ENCODE measurements at places on chromosomes 3 and 15. TPM values are rescaled to one million over a fixed set of nuclear protein-coding genes. Genes with fewer than 3 reads are reported as not detected.

The NSUN3 gene
- 6.0 TPM for total RNA-seq

The CELSR3 gene
- 5.9 TPM for total RNA-seq

The CAMK2N2 gene
- total RNA-seq, result not detected

The OR4F15 gene
- total RNA-seq, result not detected

- DNase-seq, result no peak
- H3K4me3 ChIP-seq, result no peak overlapping the region
- no peaks in the 10 kb centered on the region for H3K27me3 ChIP-seq
- H3K4me1 ChIP-seq, result peaks cover 4% of the 10 kb centered on the region
- no peak overlapping the region for H3K27ac ChIP-seq
These were observed 21.9 kb downstream of the ABTB1 start for GRCh38 chr3:127694467-127695215.

GRCh38 chr3:19471138-19471537 lies 322.8 kb downstream of the KCNH8 start:
- DNase-seq, result no peak
- H3K36me3 ChIP-seq, result no peaks in the 10 kb centered on the region
- H3K27ac ChIP-seq, result no peak overlapping the region
- H3K4me1 ChIP-seq, result no peaks in the 10 kb centered on the region
- H3K27me3 ChIP-seq, result no peaks in the 10 kb centered on the region

DNA sequence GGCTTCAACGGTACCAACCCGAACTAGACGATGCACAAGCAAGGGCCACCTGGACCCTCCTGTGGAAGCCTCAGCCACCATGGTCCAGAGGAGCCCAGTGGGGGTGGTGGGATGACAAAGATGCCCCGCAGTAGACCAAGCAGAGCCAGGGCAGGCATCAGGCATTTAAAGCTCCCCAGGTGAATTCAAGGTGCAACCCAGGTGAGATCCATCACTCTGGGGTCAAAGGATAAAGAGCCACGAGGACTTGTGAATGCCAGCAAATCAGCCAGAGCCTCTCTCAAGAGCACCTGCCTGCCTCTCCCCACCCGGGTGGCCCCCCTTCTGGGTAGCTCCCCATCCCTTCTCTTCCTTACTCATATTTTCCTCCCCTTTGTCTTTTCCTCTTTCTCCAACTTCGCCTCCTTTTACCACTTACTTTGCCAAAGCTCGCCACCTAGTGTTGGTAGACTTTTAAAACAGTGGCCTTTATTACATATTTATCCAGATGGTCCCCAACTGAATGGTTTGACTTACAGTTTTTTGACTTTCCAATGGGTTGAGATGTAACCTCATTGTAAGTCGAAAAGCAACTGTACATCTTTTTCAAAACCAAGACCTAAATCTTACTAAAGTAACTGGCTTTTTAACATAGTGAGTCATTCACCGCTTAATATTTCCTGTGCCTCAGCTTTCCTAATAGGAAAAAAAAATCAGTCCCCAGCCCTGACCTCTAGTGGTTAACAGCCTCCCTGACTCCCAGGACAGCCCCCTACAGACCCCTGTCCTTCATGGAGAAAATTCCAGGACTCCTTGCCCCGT lies 18.8 kb downstream of the PLA2G4F start:
- H3K27me3 ChIP-seq, result no peaks in the 10 kb centered on the region
- H3K4me3 ChIP-seq, result no peak overlapping the region
- no peaks in the 10 kb centered on the region for H3K4me1 ChIP-seq
- peak; percentile 67 for DNase-seq

- no peaks in the 10 kb centered on the region for H3K27me3 ChIP-seq
- H3K4me3 ChIP-seq, result no peak overlapping the region
- no peaks in the 10 kb centered on the region for H3K4me1 ChIP-seq
- H3K27ac ChIP-seq, result no peak overlapping the region
These were observed 7.7 kb upstream of the CX3CR1 start for GRCh38 chr3:39287216-39288164.

DNA sequence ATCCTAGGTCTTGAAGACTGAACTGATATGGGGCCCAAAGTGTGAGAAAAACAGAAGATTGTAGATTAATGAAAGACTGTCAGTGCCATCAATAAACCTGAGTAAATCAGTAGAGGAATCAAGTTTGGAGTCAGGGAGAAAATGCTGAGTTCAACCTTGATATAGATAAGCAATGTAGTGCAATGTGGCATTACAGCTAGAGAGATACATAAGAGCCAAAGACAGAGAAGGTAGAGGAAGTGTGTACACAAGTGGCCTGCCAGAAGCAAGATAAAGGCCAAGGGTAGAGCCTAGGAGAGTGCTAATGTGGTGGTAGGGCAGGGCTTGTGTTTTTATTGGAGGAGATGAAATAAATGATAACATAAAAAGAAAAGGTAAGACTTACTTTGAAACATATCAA lies 26.0 kb upstream of the EID1 start:
- H3K36me3 ChIP-seq, result no peaks in the 10 kb centered on the region
- H3K27ac ChIP-seq, result no peak overlapping the region
- H3K4me1 ChIP-seq, result no peaks in the 10 kb centered on the region
- no peak for DNase-seq

DNA sequence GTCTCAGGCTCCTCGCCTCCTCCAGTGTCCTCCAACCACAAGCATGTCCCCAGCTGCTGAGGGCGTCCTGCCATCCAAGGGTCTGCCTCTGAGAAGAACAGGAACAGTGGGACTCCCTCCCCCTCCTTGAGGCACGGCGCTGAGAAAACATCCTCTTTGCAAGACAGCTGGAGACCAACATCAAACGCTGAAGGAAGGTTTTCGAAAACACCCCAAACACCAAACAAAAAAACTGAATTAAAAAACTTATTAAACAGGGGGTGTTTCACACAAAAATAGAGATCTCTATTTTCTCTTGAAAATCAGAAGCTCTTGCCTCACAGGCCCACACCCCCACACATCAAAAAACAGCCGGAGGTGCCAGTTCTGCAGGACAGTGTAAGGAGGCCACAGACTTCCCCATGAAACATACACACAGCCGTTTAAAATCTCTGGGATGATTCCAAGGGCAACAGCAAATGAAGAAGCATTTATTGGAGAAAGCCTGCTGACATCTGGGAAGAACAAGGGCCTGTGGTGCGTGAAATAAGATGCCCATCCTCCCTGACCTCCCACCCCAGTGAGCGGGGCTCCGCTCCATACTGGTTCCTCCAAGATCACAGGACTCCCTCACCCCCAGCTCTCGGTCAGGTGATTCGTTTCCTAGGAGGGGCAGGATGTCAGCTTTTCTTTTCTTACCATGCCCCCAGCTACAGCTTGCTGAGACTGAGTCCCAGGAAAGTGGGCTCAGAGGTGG lies 71.3 kb downstream of the NUP210 start:
- H3K27ac ChIP-seq, result no peak overlapping the region
- peak; percentile 34 for DNase-seq
- peaks cover 12% of the 10 kb centered on the region for H3K4me1 ChIP-seq
- no peaks in the 10 kb centered on the region for H3K27me3 ChIP-seq
- no peak overlapping the region for H3K4me3 ChIP-seq

DNA sequence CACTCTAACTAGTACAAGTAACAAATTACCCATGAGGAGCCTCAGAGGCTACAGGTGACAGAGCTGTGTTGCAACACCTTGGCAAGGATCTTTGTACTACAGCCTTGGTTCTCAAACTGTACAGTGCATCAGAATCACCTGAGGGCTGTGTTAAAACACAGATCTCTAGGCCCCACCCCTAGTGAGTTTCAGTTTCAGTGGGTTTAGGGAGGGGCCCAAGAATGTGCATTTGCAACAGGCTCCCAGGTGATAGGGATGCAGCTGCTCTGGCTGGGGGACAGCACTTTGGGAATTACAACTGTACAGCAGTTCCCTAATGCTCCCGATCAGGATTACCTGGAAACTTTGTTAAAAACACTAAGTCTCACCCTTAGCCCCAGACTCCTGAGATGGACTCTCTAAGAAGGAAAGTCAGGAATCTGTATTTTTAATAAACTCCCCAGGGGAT lies 66.1 kb upstream of the NR2F2 start:
- peaks cover 17% of the 10 kb centered on the region for H3K4me1 ChIP-seq
- H3K4me3 ChIP-seq, result no peak overlapping the region
- peak overlapping the region; percentile 4 for H3K27ac ChIP-seq
- DNase-seq, result no peak
- H3K27me3 ChIP-seq, result no peaks in the 10 kb centered on the region

GRCh38 chr3:157285966-157286365 lies 126.0 kb upstream of the CCNL1 start:
- DNase-seq, result peak; percentile 25
- H3K36me3 ChIP-seq, result no peaks in the 10 kb centered on the region
- H3K4me3 ChIP-seq, result no peak overlapping the region

DNA sequence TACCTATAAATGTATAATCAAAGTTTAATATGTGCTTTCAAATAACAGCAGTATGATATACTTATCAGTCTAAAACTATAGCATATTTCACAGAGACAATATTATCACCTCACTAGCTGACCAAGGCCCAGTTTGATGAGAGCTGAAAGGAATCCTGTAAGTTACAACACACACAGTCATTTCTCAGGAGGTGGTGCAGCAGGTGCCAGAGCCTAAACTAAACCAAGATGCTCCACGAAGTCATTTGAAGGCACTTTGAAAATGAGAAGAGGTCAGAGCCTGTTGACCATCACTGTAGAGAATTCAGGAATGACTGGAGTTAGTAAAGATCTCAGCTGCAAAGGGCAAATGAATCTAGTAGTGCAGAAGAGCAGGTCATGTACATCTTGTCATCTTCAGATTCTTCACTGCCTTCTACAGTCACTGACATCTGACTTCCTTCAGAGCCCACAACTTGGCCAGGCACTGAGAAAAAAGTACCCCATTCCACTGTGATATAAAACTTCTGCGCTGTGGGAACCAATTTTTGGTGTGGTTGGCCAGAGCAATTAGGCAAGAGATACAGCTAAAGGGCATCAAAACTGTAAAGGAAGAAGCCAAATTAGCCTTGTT lies 7.9 kb downstream of the GBE1 start:
- H3K4me3 ChIP-seq, result no peak overlapping the region
- peaks cover 4% of the 10 kb centered on the region for H3K4me1 ChIP-seq
- H3K27me3 ChIP-seq, result no peaks in the 10 kb centered on the region
- no peak overlapping the region for H3K27ac ChIP-seq
- DNase-seq, result no peak
- H3K36me3 ChIP-seq, result no peaks in the 10 kb centered on the region

DNA sequence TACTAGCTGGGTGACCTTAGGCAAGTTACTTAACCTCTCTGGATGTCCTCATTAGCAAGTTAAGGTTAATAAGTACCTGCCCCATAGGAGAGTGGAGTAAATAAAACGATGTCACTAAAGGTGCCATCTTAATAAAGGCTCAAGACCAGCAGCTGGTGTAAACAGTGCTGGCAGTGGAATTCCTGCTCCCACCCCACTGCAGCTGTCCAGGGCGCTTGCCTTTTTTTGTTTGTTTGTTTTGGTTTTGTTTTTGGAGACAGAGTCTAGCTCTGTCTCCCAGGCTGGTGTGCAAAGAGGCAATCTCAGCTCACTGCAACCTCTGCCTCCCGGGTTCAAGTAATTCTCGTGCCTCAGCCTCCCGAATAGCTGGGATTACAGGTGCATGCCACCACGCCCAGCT lies 28.9 kb downstream of the IDH3A start:
- no peak for DNase-seq
- H3K4me3 ChIP-seq, result no peak overlapping the region

All from cardiac muscle cell (in vitro differentiated cells and primary cell).